Mucosa of gallbladder (tissue), 1 donor: ENCODE measurements at places on chromosomes 4 and X.

GRCh38 chrX:70096052-70096451 is 33.8 kb downstream of the OTUD6A start:
- DNase-seq: no peak

- DNase-seq: no peak
Observed at GRCh38 chrX:96147681-96148080, 537.0 kb upstream of the DIAPH2 start.

- DNase-seq: no peak
Observed at GRCh38 chr4:32163125-32163524, 1443.0 kb downstream of the PCDH7 start.

- no peak for DNase-seq
Observed at GRCh38 chr4:159542296-159542695, 439.4 kb downstream of the RAPGEF2 start.

GRCh38 chr4:53039741-53040458 is 177.8 kb downstream of the RASL11B start:
- no peak for DNase-seq
